ENCODE measurements at places on chromosomes 2 and 18.

GRCh38 chr18:34965566-34965965 lies 75.6 kb upstream of the MAPRE2 start:
- DNase-seq, result no peak

GRCh38 chr2:239374896-239375277 lies 25.9 kb downstream of the HDAC4 start:
- DNase-seq, result no peak

DNA sequence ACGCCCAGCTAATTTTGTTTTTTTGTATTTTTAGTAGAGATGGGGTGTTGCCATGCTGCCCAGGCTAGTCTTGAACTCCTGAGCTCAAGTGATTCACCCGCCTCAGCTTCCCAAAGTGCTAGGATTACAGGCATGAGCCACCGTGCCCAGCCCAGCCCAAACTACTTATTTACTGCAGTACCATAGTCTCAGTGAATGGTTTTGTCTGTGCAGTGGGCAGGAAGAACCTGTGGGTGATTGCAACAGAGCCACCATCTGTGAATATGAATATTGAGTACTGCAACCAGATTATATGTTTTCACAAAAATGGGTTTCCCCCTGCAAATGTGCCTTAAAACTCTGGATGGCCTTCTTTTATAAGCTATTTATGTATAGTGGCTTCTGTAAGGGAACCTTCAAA lies 9.1 kb downstream of the MPPE1 start:
- no peak for DNase-seq

DNA sequence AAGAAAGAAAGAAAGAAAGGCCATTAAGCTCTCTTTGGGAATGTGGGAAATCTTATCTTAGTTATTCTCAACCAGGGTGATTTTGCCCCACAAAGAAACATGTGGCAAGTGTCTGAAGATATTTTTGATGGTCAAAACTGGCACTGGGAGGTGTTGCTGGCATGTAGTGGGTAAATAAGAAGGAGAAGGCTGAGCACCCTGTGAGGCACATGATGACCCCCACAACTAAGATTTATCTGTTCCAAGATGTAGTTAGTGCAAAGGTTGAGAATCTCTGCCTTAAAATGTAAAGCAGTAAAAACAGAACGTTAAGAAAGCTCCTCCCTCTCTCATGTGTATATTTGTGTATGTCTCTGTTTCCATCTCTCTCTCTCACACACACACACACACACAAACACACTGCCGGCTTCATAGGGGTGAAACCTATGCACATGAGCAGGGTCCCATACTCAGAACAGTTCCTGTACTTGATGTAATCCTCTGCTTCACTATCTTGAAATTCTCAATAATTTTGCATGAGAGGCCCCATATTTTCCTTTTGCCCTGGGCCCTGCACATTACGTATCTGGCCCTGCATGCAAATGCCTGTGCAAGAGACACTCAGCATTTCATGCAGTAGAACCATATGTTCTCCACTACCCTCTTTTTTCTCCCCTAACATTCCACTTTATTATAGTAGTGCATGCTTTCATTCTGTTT lies 94.3 kb downstream of the MREG start:
- DNase-seq, result no peak

DNA sequence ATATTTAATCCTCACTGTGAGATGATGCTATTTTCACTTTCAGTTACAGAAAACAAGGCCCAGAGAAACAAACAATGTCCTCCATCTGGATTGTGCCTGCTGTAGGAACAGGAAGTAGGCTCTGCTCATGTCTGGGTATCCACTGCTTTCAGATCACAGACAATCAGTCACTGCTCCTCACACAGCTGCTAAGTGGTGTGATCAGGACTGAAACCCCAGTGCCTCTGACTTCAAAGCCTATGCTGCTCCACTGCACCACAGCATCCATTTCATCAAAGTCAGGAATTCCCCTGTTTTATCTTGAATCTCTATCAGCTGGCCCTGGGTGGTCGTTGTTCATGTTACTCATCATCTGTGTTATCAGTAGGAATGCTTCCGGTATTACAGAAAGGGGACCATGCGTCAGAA lies 303.8 kb upstream of the TRIB2 start:
- DNase-seq, result no peak

- no peak for DNase-seq
These were observed 74.4 kb upstream of the MAP4K4 start for GRCh38 chr2:101623031-101623521.

GRCh38 chr2:162885281-162886070 lies 46.9 kb upstream of the KCNH7 start:
- DNase-seq, result no peak

GRCh38 chr2:40041422-40042382 lies 262.6 kb upstream of the THUMPD2 start:
- no peak for DNase-seq

All from NCI-H2107 (cell line).